ENCODE measurements at places on chromosomes 6 and 20.

GRCh38 chr6:80537118-80537972 is 430.9 kb downstream of the BCKDHB start:
- no peak for DNase-seq

- no peak for DNase-seq
These were observed 163.1 kb downstream of the SOD2 start for GRCh38 chr6:159529934-159530333.

DNA sequence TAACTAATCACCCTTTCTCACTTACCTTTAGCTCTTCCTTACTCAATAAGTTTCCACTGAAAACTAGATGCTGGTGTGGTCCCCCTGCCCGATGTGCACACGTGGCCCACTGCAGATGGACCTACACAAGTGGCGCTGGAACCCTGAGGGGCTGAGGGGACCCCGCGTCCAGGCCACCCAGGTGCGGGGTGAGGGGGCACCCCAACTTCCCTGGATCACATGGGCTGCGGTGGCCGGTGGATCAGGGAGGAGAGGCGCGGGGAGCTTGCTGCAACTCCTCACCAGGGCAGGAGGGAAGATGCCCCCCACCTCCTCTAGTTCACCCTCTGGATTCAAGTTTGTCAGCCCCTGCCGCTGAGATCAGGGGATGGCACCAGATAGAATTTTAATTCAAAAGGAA is 12.5 kb upstream of the HLA-DOA start:
- DNase-seq: no peak

GRCh38 chr20:51378171-51378928 is 164.2 kb downstream of the NFATC2 start:
- no peak for DNase-seq

DNA sequence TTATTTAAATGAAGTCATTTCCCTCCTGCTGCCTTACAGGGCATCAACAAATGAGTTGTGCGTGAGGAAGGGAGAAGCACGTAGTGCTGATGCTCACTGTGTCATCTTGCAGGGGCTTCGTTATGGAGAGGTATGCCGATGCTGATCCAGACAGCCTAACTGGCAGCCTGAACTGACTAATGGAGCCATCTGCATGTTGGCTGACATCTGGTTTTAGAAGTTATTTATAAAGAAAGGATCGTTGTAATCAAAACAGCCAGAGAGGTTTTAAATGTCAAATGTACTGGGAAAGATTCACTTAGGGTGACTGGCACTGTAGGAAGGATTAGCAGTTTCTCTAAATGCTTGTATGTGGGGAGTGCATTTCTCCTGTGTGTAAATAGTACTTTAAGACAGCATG is 54.6 kb downstream of the FARS2 start:
- no peak for DNase-seq

DNA sequence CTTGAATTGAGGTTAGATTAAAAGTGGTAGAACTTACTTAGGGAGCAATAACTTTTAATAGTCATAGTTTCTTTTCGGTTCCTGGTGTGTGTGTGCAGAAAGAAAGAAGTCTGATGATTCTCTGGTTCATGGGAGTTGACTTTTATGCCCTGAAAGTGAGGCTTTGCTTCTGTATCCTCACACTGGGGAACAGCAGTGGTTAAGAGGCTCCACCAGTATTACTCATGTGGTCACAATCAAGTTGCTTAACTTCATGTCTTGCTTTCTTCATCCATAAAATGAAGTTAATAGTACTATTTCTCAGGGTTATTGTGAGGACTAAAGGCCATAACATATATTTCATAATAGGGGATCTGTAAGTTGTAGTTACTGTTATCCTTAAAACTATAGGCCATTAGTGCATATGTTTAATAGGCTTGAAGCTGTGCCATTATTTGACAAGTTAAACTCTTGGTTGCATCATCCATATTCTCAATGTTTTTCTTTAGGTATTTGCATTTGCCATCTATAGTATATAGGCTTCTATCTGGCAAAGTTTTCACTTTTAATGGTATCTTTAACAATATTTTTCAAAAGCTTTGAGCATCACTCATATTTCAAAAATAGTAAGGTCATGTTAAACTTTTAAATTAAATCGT is 262.4 kb downstream of the PLCB1 start:
- DNase-seq: no peak

DNA sequence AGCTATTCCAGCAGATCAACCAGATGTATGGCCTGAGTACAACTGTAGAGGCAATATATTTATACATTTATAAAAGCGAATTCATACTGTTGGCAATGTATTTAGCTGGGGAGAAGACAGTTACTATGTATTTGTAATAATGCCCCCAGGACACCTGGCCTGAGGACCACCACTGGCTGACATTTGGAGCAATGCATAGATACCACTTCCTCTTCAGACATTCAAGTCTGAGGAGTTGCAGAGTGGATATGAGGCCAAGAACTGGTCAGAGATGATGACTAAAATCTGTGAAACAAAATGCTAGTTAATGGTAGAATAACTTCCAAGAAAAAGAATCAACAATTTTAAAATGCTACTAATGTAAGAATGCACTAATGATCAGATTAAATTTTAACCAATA is 462.3 kb downstream of the CDC5L start:
- DNase-seq: no peak

- no peak for DNase-seq
These were observed 20.7 kb downstream of the DYNLRB1 start for GRCh38 chr20:34536798-34537394.

DNA sequence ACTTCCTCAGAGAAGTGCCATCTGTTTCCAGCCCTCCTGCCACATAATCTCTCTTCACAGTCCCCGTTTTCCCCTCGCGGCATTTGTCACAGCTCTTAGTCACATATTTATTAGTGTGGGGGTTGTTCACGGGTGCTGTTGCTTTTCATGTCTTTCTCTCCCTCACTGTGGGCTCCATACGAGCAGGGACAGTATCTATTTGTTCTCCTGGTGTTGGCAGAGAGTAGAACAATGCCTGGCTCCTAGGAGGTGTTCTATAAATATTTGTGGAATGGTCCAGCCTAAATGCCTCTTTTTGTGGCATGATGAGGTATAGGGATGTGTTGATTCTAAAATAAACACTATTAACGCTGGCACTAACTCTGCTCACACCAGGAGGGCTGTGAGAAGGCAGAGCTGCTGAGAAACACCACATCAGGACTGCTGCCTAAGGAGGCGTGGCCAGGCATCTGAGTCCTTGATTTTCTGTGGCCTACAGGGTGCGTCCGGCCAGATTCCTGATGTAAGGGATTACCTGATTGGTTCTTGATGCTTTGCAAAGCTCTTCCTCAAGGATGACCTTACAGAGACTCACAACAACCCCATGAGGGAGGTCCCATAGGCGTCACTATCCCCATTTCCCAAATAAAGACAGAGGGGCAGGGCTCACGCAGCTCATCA is 219.8 kb upstream of the ARID1B start:
- no peak for DNase-seq

DNA sequence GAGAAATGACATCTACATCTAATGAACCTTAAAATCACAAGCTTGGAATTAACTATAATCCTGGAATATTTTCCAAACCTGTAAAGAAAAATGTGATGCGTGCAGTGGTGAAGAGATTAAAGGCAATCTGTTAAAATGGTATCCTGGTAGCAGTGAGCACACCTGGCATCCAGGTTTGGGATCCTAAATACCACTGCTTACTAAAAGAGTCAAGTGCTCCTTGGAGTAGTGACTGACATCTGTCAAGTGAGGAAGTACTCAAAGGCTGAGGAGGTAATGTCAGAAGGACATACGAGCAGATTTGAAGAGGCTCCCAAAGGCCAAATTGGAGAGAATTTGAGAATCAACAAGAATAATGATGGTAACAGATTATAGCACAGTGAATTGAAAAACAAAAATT is 32.8 kb downstream of the PCMT1 start:
- DNase-seq: no peak

- DNase-seq: no peak
These were observed 220.3 kb downstream of the NFATC2 start for GRCh38 chr20:51322164-51322707.

DNA sequence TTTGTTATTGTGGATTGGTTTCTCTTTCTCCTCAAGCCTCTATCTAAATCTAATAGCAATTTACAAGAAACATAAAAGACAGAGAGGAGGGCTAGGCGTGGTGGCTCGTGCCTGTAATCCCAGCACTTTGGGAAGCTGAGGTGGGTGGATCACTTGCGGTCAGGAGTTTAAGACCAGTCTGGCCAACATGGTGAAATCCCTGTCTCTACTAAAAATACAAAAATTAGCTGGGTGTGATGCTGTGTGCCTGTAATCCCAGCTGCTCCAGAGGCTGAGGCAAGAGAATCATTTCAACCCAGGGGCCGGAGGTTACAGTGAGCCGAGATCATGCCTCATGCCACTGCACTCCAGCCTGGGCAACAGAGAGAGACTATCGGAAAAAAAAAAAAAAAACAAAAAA is 46.6 kb downstream of the SLC2A12 start:
- DNase-seq: no peak

DNA sequence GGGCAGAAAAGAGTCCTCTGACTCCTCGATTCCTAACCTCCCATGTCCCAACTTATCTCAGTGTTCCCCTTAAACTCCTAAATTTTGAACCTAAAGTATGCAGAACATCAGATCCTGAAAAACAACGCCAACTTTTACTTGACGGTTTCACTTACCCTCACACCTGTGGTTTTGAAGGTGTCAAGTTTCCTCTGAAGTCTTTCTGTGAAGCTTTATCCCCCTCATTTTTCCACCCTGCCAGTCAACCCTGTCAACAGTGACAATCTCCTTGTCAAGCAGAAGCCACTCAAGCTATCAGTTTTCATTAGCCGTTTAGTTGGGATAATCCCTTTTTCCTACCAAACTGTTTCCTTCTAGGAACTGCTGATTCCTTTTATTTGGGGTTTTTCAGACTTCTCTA is 245.4 kb upstream of the PREP start:
- no peak for DNase-seq

DNA sequence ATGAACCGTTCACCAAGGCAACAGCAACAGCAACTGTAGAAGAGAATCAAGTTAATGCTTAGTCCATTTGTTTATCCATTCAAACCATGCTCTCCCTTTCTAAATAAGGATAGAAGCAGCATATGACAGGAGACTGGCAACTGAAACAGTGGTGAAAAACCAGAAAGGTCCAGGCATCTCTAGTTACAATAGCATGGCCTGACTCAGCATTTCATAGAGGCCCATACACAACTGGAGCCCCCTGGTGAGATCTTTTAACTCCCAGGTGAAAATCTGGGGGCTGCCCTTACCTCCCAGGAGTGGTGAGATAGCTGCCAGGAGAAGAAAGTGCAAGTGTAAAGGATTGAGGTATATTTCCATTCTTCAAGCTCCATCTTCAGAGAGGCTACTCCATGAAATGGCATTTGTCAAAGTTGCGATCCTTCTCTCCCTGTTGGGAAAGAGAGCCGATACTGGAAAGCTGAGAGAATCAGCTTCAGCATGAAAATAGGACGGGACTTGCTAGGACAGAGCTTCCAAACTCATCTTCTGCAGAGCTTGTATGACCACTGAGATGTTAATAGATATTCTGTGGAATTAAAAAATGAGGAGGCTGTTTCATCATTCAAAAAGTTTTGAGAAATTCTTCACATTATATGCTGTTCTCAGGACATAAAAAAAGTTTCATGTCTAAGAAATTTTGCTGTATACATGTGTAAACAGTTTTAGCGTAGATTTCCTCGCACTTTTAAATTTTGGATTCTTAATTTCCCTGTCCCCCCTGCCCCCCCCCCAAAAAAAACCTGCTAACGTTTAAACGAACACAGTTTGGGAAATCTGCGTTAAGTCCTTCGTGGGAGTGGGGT is 10.9 kb upstream of the SLC2A12 start:
- no peak for DNase-seq

- no peak for DNase-seq
These were observed 93.4 kb downstream of the HIVEP2 start for GRCh38 chr6:142851601-142852000.

- no peak for DNase-seq
These were observed 4.0 kb downstream of the ELOVL2 start for GRCh38 chr6:11040134-11040533.

- DNase-seq: no peak
These were observed 26.6 kb upstream of the PI16 start for GRCh38 chr6:36927691-36928546.

- no peak for DNase-seq
These were observed 230.3 kb downstream of the IBTK start for GRCh38 chr6:82017288-82017687.

GRCh38 chr6:87378947-87379346 is 28.8 kb upstream of the CFAP206 start:
- no peak for DNase-seq

DNA sequence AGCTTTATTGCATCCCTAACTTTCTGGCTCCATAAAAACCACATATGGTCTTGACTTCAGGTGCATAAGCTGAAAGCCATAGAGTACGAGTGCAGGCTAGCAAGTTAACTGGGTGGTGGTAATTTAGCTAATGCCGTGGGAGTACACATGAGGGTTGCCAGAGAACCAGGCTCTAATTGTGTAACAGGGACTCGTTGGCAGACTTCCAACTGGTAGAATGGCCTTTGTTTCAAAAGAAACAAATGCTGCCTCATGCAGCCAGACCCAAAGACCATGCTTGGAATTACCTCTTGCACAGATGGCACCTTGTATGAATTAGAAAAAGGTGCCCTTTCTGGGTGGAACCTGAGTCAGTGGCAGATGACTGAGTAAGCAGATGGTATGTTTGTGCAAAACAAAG is 73.2 kb downstream of the LY86 start:
- DNase-seq: no peak

DNA sequence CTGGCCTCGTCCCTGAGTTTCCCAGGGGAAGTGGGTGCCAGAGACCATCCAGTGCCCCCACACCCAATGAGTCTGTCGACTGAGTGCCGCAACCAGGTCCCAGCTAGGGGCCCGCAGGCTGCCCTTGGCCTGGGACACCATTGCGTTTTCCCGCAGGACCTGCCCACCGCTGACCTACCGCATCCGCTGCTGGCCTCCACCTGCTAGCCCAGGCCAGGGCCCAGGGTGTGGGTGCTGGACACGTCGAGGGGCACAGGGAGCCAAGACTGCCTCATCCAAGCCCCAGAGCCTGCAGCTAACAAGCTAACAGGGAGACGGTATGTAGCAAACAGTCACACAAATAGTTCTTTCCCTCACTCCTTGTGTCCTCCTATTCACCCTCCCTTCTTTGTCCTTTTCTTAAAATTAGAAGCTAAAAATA is 97.7 kb downstream of the TMEM242 start:
- no peak for DNase-seq

DNA sequence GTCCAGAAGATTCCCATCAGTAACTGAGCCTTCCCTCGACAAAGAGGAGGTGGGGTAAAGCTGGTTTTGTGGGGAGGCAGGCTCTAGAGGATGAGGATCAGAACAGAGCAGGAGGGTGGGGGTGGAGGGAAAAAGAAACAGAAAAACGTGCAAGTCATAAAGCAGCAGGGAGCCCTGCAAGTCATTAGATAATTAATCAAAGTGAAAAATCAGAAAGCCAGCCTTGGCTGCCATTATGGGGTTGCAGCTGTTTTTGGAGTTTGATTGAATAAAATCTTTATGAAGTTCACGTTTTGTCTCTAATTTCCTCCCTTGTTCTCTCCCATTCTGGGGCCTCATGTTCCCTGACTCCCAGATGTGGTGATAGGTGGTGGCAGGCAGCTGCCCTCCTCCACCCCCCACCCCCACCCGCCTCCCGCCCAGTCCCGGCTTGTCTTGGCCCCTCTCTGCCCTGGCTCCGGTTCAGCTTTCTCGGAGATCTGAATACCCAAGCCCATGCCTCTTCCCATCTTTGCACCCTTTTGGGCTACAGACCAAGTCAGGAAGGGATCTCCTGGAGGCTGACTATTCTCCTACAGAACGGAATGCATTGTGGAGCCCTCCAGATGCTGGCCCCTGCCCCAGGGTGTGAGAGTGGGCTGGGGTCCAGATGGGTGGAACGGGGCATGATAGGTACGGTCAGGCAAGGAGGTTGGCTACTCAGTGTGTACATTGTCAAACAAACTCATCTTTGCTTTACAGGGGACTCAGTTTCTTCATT is 141.8 kb downstream of the CDC5L start:
- DNase-seq: no peak

GRCh38 chr6:6584310-6585002 is 4.1 kb upstream of the LY86 start:
- DNase-seq: no peak

Data from activated naive CD4-positive, alpha-beta T cell (primary cell).